Fibroblast of lung (primary cell): ENCODE measurements at places on chromosomes 7 and 10.
A peak's percentile ranks its signal among the peaks of the same experiment; 100 is the strongest.

DNA sequence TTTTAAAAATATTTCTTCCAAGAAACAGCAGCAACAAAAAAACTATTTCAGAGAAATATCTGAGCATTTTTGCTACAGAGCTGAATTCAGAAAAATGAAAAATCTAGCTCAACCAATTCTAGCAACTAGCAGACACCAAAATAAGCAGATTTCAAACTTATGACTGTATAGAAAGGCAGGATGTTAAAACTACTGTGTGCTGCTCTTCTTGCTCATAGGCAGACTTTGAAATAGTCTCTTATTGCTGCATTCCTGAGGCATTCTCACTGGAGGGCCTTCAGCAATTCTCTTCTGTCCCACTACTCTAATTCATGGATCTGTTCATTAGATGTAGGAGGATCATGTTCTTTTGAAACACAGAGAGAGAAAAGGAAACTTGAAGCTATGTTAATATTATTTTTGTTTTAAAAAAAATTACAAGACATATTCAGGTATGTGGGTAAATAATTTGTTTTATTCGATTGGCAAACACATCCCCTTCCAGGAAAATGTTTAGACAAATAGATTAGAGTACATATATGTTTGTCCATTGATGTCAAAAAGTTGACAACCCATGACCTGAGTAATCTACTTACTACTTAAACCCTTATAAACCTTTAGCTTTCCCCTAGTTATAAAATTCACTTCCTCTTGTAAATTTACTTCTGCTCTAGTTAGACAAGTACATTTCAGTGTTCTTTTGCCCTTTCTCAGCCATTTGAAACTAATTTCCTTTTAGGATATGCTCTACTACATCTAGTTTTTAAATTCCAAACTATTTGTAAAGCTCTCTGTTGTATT, 428.2 kb upstream of the POT1 start:
- no peak for DNase-seq

DNA sequence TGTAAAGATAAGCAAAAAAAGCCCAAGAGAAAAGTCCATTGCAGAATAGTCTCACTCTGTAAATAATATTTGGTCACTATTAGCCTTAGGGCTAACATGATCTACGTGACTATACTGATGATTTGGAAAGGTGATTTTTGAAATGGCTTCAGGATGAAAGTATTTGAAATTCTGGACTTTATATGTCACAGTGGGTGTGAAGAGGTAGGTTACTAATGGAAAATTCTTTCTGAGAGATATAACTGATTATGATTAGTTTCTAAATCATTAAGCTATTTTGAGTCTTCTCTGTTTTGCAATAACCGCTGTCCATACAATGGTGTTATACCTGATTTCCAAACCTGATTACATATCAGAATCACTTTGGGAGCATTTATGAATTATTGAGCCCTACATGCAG, 20.1 kb upstream of the HBP1 start:
- DNase-seq = no peak

DNA sequence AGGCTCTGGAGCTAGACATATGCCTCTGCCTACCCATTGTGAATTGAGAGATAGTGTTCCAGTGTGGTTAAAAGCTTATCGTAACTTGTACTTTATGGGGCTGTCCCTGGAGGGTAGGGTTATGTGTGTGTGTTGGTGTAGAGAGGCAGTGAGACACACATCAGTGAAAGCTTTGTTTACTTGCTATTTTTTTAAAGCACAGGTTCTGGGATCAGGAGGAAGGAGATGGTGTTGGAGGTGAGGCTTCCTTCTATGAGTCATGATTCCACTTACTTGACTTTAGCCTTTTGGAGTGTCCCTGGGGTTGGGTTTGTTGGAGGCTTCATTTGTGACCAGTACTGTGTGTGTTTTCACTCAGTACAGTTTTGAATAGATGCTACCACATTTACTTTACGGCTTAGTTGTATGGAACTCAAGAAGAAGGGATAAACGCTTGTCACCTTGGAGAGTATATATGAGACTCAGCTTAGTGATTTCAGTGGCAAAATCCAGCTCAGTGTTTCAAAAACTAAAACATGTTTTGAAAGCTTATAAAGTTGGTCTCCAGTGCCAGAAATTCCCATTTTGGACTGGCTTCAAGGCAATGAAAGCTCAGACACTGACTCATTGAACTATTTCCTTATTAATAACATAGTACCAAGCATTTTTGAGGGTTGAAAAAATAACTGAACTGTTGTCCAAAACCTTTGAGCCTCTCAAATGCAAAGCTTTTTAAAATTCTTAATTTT, 106.2 kb downstream of the PLXDC2 start:
- DNase-seq = peak; percentile 88

DNA sequence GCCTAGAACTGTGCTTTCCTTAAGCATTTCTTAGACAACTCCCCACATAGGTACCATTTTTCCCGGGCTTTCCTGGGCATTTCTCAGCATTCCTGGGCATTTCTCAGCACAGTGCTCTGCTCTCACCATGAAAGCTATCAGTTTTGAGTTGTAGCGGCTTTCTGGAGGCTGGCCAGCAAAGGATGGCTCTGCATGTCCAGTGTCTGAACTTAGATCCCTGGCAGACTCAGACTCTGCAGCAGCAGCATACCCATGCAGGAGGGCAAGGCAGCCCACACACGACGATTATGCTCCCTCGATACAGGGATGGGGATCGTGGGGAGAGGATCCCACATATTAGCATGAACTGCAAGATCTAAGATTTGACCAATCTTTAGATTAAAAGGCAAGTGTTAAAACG, 248.9 kb upstream of the MKI67 start:
- DNase-seq = no peak

DNA sequence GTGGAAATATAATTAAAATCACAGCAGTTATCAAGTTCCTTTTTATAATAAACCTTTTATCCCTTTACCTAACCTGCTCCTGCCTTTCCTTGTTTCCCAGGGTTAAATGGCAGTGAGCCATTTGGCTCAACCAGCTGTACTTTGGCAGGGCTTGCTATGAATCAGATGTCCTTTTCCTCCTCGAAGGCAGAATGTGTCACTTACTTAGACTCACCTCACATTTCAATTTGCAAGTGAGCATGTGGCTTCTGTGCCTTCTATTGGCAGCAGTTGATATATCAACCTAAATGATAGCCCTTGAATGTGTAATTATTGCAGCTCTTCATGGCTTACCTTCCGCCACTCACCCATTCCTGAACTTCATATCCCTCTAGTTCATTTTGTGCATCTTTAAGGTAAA, 301.7 kb downstream of the CSTF2T start:
- peak; percentile 84 for DNase-seq

DNA sequence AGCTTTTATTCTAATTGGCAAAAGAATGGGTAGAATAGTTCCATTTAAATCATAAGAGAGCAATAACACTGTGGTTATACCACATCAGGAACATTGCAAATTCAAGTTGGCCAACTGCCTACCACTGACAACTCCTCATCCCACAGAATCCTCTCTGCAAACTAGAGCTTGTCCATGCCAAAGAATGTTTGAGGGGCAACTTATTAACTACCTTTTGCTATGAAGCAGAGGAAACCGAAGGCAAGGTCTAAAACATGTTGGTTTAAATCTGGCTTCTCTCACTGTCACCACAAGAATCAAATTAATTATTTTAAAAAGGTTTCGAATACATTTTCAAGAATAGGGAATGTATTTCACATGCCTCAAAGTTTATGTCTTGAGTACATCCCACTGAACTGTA, 36.0 kb downstream of the RHOBTB1 start:
- DNase-seq = no peak
